ENCODE measurements at places on chromosomes 3 and 15.

- DNase-seq = no peak
Measured at GRCh38 chr15:57457726-57458125, 81.4 kb downstream of the CGNL1 start.

- no peak for DNase-seq
Measured at GRCh38 chr15:25789616-25789999, 73.5 kb downstream of the ATP10A start.

- DNase-seq = no peak
Measured at GRCh38 chr3:186589856-186590579, 19.5 kb downstream of the DNAJB11 start.

- DNase-seq = no peak
Measured at GRCh38 chr3:185112186-185112585, 40.7 kb downstream of the C3orf70 start.

GRCh38 chr3:115518100-115518852, 105.0 kb upstream of the GAP43 start:
- peak; percentile 50 for DNase-seq

DNA sequence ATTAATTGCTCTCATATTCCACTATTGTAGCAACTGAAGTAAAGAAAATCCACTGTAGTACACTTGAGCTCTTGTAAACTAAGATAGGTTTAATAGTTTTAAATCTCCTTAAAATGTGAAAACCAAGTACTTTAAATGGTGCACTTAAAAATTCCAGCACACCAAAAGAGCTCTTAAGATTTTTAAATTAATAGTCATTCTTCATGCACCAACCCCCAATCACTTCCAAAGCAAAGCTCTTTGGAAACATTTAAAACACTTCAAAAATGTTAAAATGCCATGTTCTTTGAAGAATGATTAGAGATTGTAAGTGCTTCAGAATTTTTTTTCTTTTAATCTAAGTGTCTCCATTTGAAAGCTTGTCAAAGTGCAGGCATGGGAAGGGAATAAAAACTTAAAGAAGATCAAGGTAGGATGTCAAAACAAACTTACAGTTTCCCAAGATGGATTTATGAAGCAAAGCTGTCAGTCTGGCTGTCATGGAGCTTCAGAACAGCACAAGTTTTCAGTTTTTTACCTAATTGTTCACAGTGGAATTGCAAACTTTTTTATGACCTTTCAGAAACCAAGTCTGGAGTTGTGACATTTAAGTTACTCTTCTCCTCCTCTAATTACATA, 84.3 kb downstream of the ARPP21 start:
- DNase-seq = no peak

GRCh38 chr3:159664006-159664405, 324.6 kb upstream of the IL12A start:
- DNase-seq = peak; percentile 12

- DNase-seq = no peak
Measured at GRCh38 chr3:181362378-181362777, 349.3 kb upstream of the SOX2 start.

- no peak for DNase-seq
Measured at GRCh38 chr3:184806567-184807271, 5.2 kb upstream of the VPS8 start.

GRCh38 chr15:64205202-64205601, 42.4 kb upstream of the PPIB start:
- DNase-seq = no peak

DNA sequence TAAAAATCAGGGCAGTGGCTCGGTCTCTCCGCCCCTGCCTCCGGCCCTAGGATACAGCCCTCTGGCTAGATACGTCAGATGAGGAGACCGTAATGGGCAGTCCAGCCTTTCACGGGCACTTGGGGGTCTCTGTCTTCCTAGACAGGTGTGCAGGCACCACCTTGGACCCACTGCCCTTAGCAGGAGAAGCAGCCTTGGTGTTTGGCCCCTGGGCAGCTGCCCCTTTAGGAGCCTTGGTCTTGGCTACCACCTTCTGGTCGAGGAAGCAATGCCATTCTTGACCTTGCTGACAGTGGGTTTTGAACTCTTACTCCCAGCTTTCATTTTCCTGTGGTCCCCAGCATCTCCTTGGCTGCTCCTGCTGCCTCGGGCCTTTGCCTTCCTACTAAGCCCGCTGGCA, 149.7 kb upstream of the FRMD4B start:
- no peak for DNase-seq

DNA sequence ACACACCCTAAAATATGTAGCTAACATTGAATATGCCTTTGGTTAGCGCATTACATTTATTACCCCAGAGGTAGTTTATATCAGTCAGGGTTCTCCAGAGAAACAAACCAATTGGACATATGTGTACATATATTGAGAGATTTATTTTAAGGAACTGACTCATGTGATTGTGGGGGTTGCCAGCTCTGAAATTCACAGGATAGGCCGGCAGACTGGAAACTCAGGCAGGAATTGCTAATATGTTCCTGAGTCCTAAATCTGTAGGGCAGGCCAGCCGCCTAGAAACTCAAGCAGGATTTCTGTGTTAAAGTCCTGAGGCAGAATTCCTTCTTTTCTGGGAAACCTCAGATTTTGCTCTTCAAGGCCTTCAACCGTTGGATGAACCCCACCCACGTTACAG, 189.7 kb downstream of the CDIN1 start:
- DNase-seq = no peak

DNA sequence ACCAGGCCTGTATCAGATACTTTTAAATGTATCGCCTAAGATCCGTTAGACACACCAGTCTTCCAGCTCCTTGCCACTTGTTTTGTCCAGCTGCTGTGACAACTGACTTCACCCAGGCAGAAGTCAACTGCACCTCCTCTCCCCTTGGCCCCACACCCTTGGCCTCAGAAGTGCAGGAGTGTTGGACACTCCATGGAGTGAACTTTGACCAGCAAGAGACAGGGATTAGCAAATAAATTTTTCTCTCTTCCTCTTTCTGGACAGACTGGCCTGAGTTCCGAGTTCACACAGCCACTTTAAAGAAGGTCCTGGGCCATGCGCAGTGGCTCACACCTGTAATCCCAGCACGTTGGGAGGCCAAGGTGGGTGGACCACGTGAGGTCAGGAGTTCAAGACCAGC, 2.9 kb upstream of the CLN6 start:
- no peak for DNase-seq

DNA sequence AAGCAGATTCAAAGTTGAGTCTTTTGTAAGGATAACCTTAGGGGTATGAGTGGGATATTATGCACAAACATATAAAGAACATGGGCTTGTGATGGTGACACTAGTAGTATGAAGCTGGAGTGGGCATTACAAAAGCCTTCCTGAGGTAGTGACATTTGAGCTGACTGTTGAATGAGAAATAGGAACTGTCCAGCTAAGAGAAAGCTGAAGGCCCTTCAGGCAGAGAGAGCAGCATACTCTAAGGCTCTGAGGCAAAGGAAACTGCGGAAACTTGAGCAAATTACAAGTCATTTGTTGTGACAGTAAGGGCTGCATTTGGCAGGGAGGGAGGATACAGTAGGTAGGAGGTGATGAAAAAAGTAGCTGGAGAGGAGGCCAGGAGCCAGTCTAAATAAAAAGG, 190.7 kb upstream of the CD96 start:
- DNase-seq = no peak

GRCh38 chr3:98954791-98955604, 53.5 kb upstream of the DCBLD2 start:
- no peak for DNase-seq

DNA sequence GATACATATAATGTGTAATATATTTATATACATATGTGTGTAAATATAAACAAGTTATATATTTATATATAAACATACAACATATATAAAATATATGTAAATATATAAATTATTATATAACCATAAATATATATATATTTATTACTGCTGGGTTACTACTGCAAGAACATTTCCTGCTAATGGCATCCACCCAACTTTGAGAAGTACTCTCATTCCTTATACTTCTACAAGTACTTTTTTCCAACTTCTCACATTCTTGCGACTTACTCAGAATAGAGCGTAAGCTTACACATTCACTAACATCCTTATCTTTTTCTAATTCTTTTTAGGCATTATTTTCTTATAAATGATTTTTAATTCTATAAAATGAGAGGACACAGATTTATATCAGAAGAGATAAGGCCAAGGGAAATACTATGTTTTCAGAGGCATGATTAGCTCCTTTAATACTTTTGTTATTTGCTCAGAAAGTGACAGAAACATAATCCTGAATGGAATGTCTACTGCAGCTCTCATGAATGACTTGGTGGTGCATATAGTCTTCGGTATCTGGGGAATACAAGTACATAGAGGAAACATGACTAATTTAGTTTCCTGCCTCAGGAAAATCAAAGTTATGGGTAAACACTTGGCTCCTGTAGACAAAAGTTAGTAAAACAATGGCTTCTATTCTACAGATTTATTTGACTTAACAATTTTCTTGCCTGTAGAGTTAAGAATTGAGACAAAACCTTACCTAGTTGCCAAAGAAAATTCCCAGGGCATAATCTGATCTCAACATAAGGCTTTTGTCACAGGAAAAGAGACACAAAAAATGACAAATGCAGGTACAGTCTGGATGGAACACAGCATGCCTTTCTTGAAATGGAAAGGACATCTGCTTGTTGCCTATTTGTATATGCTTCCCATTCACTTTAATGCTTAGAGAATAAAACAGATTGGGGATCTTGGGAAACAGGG, 453.9 kb downstream of the SQOR start:
- no peak for DNase-seq
